T-cell (primary cell): ENCODE measurements at places on chromosomes 11 and 22.
A peak's percentile ranks its signal among the peaks of the same experiment; 100 is the strongest.

DNA sequence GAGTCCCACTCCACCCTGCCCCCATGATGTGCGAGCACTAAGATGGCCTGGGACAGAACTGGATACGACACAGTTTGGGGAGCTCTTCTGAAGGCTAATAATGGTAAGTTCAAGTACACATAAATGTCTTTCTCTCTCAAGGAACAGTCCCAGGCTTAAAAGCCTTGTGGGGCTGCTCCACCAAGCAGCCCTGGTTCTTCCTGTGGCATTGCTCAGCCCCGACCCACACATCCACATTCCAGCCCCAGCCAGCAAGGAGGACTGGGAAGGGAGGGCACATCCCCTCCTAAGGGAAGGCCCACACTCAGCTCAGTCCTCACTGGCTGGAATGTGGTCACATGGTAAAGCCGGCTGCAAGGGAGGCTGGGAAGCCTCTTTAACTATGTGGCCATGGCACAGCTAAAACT is 13.3 kb upstream of the MB start:
- no peak for DNase-seq

- no peak for DNase-seq
These were observed 44.4 kb upstream of the CLDN5 start for GRCh38 chr22:19568337-19569275.

GRCh38 chr22:20514658-20515406 is 7.4 kb downstream of the MED15 start:
- no peak for DNase-seq

- no peak for DNase-seq
These were observed 316.6 kb upstream of the NCAM1 start for GRCh38 chr11:112644410-112645131.

- no peak for DNase-seq
These were observed 846.4 kb downstream of the DLG2 start for GRCh38 chr11:84780689-84781293.

DNA sequence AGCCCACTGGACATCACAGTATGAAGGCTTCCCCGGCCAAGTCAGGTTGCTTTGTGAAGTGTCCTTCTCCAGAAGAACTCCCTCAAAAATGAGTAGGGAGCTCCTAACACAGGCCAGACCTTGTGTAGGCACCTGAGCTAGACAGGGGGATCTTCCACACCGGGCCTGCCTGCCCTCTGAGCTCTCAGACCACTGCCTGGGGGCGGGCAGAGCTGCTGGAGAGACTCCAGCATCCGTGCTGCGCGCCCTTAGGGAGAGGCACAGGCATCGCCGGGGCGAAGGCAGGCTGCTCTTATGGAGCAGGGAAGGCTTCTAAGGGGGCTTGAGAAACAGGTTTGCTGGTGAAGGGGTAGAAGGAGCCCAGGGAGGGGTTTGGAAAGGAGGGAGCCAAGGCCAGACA is 4.4 kb downstream of the KCNJ5 start:
- DNase-seq, result no peak

- DNase-seq, result no peak
These were observed 213.8 kb downstream of the DSCAML1 start for GRCh38 chr11:117583063-117583801.

- DNase-seq, result peak; percentile 76
These were observed 1.6 kb upstream of the EHBP1L1 start for GRCh38 chr11:65574109-65574810.

DNA sequence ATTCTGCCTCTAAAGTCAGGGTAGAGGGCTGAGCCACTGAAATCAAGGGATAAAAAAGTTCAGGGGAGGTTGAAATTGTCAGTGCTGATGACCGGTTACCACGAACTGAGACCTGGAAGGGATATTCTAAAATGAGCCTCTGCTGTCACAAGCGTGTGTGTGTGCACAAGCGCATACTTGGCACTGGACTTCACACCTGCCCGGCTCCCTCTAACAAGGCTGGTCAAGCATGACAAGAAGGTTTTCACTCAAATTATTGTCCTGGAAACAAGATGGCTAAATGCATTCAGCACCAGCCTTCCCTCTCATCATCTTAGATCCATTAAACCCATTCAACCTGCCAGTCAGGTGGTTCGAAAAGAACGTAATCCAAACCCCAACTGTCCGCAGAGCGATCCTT is 54.8 kb upstream of the CECR2 start:
- DNase-seq, result no peak

DNA sequence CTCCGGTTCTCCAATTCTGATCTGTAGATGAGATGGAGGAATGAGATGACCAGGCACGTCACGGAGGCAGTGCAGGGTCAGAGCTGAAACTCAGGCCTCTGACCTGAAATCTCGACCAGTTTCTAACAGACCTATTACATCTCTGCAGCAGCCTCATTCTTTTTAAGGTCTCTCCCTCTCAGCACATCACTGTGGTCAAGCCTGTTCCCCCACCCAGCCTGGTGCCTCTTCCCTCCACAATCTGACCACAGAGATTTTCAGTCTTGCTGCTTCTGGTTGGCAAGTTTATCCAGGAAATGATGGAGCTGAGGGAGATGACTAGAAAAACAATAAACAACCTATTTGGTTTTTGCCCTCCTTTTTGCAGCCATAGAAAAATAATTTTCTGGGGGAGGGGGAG is 9.5 kb downstream of the GRAMD1B start:
- no peak for DNase-seq

DNA sequence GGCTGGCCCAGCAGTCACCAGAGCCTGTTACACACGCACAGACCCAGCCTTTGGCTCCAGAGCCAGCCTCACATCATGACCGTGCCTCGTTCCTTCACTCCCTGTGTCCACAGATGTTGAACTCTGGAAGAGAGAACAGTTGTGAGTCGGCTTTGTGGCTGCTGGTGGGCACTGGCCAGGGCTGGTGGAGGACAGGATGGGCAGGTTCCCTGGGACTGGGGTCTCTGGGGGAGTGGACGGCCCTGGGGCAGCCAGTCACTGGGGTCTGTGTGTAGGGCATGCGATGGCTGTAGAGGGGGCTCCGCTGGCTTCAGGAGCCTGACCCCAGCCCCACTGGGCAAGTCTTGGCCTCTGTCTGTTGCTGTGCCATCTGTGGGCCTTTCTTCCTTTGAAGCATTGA is 1070.1 kb downstream of the BRD1 start:
- DNase-seq, result no peak

DNA sequence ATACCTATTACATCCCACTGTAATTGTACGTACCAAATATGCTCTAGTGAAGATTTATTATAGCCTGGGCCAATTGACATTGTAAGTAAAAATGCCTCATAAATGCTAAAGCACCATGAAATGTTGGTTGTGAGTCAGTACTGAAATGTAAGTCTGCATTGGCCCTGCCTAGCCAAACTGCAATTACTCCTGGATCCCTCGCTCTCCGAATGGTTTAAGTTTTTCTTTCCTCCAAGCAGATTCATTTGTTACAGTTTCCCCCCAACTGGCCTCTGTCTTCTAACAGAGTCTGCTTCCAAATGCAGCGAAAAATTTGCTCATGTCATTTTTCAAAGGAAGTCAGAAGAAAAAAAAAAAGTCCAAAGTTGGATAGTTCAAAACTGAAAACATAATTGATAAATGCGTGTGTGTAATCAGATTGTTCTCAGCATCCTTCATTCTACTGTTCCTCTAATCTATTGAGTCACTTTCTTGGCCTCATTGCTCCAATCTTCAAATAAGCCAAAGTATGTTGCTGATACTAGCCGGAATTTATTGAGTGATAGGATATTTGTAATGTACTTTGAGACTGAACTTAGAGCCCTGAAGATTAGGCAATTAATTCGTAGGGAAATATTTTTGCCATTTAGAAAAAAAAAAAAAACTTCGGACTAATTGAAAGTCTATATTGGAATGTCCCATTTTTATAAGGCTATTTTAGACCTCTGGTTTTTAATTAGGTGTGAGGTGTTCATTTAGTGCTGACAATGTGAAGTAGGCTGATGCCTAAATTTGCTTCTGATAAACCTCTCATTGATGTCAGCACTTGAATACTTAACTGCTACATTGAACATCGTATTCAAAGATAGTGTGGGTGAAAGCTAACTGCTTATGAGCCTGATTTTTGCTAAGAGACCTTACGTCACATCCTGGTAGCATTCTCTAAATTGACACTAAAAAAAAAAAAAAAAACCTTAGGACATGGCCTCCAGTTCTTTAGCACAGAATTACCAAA is 93.4 kb downstream of the WT1 start:
- DNase-seq, result no peak

DNA sequence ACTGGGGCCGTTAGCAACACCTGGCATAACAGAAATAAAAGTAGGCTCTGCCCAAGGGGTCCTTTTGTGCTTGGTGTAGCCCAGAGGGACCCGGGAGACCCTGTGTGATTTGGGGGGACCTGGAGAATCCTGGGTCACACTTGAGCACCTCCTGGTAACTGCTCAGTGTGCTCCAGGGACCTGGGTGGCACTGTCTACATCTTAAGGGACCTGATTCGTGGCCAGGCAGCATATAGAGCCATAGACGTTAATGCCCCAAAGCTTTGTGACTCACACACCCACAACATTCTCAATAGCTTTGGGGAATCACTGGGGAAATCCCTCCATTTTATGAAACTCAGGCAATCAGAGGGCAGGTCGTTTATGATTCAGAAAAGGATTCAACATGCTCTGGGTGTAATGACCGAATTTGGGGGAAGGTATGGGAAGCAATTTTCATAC is 3.6 kb upstream of the IGF2 start:
- no peak for DNase-seq

DNA sequence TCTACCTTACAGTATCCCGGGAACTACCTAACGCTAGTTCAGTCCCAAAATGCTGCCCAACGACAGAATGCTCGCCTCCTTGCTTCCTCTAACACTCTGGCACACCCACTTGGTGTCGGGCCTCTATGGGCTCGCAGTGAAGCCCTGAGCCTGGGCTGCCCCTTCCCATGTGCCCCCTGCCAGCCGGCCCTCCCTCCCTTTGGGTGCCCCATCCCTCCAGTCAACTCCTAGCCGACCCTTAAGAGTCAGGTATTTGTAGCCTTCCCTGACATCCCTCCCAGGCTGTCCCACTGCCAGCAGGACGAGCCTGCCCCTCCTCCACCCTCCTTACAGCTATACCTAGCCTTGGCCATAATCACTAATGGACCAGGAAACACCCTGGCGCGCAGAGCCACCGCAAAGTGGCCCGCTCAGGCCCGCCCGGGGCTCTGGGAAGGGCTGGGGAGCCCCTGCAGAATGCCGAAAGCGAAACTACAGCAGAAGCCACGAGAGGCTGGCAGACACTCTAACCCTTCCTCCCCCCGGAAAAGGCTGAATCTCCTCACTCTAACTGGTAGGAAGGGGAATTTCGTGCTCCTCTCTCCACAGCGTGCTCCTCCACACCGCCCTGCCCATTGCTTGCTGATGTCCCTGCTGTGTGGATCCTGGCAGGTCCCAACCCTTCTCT is 8.2 kb downstream of the CBX7 start:
- peak; percentile 67 for DNase-seq

DNA sequence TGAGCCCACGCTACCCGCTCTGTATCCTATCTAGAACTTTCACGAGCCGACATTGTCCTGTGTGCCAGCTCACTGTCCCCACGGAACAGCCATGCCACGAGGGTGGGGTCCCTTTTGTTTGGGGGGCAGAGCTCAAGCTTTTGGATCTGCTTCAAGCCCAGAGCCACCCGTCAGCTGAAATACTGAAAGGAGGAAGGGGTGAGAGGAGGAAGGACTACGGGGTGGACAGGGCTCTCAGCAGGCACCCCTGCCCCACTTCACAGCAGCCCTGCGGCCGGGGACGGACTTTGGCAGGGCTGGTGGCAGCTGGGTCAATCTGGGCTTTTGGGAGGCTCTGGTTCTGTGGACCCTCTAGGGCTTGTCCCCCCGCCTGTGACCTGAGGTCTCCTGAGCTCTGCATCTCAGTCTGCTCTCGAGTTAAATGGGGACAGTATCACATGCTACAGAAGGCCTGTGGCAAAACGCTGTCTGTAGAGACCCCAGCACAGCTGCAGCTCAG is 30.0 kb upstream of the MUC5AC start:
- no peak for DNase-seq

DNA sequence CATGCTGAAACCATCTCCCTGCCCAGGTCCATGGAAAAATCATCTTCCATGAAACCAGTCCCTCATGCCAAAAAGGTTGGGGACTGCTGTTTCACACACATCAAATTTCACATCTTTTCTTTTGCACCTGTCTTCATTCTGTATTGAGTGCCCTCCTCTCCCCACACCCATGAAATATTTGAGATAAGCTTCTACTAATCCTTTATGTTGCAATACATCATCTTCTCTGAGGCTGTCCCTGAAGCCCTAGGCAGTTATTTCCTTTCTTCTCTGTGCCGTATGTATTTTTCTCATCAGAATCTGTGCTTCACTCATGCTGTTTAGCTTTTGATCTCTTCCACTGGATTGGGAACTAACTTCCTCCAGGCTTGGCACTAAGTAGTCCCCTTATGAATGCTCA is 40.0 kb upstream of the RRM1 start:
- DNase-seq, result no peak

DNA sequence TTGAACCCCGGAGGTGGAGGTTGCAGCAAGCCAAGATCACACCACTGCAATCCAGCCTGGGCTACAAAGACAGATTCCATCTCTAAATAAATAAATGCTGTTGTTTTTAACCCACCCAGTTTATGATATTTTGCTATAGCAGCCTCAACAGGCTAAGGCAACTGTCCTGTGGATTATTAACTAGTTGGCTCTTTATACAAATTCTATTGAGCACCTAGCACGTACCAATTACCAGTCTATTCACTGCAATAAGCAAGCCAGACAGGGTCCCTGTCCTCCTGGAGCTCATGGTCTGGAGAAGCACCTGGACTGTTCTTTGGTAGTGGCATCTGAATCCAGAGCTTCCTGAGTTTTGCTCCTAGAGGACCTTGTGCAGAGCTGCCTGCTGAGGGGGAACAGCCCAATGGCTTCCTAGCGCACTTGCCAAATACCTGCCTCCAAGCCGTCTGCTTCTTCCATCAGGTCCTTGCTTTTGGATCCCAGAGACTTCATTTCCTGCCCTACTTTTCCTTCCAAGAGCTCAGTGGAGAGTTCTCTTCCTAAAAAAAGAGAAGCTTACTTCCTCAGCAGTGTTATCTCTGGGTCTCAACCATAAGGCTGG is 49.9 kb upstream of the MICAL2 start:
- DNase-seq, result no peak

DNA sequence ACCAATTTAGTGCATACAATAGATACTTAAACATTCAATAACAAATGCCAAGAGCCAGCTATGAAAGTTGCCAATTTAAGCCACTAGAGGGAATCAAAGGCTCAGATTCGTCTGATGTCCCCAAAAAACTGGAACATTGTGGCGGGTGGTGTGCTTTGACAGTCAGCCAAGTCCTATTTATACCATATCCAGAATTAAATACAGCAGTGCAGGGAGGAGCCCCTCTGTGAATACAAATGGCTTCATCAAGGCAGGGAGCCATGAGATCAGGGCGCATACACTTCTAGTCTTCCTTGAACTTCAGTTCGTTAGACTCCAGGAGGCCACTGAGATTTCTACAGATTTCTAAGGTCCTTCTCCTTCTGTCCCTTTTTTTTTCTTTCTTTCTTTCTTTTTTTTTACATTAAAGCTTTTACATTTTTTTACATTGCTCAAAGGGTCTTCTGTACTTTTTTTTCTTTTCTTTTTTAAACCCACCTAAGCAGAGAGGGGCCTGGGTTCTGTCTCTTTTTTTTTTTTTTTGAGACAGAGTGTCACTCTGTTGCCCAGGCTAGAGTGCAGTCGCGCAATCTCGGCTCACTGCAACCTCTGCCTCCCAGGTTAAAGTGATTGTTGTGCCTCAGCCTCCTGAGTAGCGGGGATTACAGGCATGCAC is 41.5 kb upstream of the HSPA8 start:
- peak; percentile 15 for DNase-seq

GRCh38 chr22:39097098-39098020 is at the start of gene APOBEC3H:
Gene APOBEC3H, plus strand, starts transcription at chr22:39097244. Its CDS starts 3,035 bp downstream, at chr22:39100279.
- DNase-seq, result no peak
